C1 segment of cervical spinal cord (tissue), 14 donors: ENCODE measurements at places on chromosomes 1 and 21.

DNA sequence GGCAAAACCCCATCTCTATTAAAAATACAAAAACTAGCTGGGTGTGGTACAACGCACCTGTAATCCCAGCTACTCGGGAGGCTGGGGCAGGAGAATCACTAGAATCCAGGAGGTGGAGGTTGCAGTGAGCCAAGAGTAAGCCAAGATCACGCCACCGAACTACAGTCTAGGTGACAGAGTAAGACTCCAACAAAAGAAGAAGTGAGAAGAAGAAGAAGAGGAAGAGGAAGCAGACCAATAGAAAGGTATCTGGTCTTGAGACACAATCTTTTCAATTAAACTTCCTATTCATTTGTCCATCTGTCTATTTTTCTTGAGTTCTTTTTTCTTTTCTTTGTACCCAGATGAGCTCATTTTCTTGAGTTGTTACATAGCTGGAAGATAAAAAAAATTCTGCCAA lies 55.7 kb upstream of the ACADM start:
- DNase-seq = no peak

DNA sequence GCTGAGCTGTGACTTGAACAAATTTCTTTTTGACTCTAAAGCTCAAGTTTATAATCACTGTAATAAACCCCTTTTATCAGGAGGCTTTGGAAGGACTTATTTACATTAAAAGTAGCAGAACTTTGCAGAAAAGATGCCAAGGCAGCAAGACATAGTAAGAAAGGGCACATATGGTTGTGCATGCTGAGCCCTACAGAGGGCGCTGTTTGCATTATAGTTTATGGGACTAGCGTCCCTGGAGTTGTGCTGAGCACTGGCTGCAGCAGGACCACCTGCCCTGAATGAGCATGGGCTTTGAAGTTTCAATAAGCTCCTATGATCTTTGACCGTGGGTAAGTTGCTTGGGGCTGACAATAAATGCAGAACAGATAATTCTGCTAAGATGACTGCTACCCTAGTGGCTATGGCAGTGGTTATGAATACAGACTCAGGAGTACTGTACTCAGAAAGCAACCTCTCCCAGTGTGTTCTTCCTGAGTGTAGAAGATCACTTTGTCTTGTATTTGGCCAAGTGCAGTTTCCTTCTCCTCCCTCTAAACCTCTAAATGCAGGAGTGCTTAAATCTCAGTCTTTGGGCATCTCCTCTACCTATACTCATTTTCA lies 45.4 kb upstream of the USP1 start:
- DNase-seq = no peak

DNA sequence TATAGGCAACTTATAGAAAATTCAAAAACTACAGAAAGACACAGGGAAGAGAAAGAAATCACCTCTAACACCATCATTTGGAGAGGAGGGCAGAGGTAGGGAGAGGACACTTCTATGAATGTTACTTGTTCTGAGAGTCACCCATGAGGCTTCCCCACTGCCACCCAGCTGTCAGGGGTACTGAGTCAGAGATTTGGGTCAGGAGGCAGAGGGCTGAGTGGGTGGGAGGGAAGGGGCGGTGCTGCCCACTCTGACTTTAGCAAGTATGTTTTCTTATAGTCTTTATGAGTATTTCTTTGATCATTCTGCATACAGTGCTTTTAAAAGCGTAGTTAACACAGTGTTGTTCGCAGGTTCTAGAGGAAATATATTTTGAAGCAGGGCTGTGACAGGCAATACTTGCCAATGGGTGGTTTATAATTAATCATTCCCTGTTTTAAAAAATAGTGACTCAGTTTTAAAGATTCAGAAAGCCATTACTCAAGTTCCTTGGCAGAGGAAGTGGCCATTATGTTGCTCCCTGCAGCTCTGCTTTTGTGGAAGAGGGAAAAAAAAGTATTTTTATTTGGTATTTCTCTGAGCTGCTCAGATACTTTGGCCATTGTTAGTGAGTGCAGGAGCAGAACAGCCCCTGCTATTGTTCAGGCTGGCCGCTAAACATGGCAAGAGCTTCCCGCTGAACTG lies 18.3 kb downstream of the IL6R start:
- no peak for DNase-seq

GRCh38 chr21:32424674-32425073 lies 12.2 kb downstream of the EVA1C start:
- no peak for DNase-seq

DNA sequence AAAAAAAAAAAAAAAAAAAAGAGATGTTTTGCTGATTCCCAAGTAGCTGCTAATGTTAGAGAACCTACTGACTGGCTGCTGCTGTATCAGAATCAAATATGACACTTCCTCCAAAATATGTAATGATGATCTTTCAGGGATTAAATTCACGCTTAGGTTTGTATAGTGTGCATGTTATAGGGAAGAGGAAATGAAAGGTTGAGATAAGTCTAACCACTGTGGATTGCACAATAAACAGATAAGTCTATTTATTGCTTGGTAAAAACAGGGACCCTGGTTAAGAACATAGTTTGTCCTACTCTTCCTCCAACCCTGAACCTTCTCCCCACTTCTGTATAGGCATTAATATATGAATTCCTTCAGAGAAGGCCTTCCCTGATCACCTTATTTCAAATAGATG lies 13.2 kb downstream of the RC3H1 start:
- no peak for DNase-seq

GRCh38 chr1:55898181-55898580 lies 681.2 kb downstream of the PLPP3 start:
- DNase-seq = no peak

- no peak for DNase-seq
These were observed 2.4 kb downstream of the DTL start for GRCh38 chr1:212037900-212038299.

GRCh38 chr21:38067086-38067739 lies 151.0 kb upstream of the KCNJ6 start:
- no peak for DNase-seq

- no peak for DNase-seq
These were observed 37.0 kb downstream of the LRIG2 start for GRCh38 chr1:113109908-113110554.

DNA sequence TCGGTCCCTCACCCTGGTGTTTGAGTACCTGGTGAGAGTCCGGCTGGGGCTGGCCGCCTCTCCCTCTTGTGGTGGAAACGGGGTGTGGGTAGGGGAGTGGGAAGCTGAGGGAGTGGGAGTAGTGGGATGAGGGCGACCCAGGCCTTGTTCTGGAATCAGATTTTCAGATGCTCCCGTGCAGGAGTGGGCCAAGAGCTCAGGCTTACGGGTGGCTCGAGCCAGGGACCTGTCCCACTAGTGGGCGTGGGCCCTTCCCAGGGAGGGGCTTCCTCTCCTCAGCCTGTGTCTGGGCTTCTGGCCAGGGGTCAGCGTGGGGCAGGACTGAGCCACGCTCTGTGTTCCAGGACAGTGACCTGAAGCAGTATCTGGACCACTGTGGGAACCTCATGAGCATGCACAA lies 22.0 kb downstream of the CDK18 start:
- DNase-seq = no peak

- no peak for DNase-seq
These were observed 232.3 kb downstream of the HMCN1 start for GRCh38 chr1:185966471-185966870.

GRCh38 chr1:36583980-36584782 lies 101.5 kb upstream of the CSF3R start:
- DNase-seq = no peak

DNA sequence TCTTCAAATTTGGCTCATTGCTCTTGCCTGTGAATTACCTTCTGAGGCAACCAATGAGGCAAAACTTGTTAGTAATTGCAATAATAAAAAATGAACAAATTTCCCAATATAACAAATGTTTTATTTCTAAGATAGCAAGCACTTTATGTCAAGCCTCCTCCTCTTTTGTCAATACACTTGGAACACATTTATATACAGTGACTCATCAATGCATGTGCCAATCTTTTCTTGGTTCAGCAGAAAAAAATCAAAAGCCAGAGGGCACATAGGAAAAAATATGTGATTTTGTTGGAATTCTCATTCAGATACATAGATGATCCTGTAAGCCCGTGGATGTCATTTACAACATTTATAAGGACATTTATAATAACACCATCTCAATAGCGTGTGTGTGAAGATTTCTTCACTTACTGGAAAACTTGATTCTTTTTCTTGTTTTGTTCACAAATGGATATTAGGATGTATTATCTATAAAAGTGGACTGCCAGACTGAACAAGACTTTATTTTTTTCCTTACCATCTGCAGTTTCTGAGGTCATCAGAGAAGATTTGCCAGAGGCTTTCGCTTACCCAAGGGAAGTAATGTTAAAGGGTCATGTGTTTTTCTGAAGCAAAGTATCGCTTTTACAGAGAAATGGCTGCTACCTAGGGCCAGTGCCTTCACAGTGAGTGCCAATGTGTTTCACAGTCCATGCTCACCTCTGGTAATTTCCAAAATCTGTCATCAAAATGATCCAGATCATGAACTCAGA lies 645.7 kb upstream of the PTBP2 start:
- DNase-seq = no peak

GRCh38 chr1:155977690-155978324 lies 540 bp downstream of the ARHGEF2 start:
- DNase-seq = peak; percentile 35

- no peak for DNase-seq
These were observed 88.0 kb downstream of the NTNG1 start for GRCh38 chr1:107228704-107229371.

DNA sequence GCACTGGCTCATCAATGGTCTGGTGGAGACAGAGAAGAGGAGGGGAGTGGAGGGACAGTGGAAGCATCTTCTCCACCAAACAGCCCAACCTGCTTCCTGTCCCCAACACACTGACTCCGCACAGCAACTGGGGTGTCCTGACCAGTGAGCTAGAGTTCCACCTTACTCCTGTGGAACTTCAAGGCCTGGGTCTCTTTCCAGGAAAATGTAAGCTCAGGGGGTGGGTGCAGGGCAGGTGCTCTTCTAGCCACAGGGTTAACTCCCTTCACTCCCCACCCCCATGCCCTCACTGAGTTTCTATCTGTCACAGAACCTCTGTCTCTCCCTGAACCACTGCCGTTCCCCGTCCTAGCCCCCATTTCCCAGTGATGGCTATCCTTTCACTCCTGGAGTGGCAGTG lies 876 bp downstream of the MOB3C start:
- DNase-seq = no peak

DNA sequence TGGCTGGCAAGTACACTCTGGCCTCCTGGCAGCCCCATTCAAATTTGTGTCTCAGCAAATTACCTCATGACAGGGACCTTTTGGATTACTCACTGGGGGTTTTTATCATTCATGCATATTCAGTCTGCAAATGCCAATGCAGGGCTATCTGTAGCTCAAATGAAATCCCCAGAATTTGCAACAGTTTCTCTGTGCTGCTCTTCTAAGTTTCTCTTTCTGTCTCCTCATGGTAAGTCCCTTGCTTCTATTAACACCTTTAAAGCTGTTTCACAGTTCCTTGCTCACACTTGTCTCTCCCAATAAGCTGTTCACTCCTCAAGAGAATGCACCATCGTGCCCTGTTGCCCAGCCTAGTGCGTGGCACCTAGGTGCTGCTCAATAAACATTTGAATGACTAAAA lies 3.3 kb upstream of the FAM78B start:
- no peak for DNase-seq

DNA sequence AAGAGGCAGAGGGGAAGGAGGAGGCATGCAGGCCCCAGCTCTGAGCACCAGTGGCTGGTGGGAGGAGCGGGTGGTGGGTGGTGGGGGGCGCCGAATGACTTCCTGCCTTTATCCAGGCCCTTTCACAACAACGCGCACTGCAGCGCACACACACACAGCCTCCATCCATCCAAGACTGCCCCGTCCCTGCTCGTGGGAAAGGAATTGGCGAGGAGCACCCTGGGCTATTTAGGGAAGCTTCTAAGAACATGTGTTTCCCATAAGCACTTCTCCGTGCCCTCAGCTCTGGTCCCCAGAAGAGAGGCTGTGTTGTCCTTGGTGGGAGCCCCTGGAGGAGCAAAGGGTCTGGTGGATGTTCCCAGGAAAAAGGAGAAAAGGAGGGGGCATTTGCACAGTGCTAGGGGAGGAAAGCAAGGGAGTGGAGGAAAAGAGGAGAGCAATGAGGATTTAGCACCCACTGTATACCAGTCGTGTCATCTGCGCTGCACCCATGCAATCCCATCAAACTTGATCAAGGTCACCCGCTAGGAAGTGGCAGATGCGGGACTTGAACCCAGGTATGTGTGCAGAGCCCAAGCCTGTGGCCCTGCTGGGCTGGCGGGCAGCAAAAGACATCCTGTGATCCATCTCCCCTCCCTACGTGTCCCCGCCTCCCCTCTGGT lies 28.1 kb downstream of the EPHA2 start:
- DNase-seq = no peak

GRCh38 chr1:146036965-146037646 lies 15.6 kb upstream of the HJV start:
- DNase-seq = no peak

- no peak for DNase-seq
These were observed 97.0 kb upstream of the IFFO2 start for GRCh38 chr1:19053486-19053885.

- no peak for DNase-seq
These were observed 36.2 kb downstream of the CELF3 start for GRCh38 chr1:151680391-151680790.

DNA sequence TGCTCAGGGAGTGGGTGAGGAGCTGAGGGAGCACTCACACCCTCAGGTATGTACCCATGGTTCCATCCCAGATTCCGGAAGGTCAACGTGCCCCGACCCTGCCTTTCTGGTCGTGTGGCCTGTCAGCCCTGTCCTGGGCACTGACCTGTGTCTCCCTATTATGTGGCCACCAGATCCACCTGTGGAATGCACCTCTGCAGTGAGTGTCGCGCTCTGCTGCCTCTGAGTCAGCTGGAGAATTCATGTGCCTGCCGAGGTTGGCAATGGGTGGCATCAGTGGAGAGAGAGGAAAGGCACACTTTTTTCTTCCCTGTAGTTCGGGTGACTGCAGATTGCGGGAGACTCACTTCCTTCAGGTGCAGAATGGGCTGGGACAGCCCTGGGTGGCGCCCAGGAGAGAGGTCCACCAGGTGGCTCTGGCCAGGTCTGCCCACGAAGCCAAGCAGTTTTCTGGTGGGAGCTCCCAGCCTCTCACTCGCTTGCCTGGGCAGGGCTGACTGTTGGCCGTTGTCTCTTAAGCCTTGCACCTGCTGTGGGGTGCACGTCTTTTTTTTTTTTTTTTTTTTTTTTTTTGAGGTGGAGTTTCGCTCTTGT lies 176.1 kb upstream of the TMEM51 start:
- no peak for DNase-seq

- DNase-seq = peak; percentile 17
These were observed 698 bp downstream of the MOV10 start for GRCh38 chr1:112674986-112675727.
